Fibroblast of the conjunctiva (primary cell): ENCODE measurements at places on chromosomes 6 and 20.

- DNase-seq, result no peak
Observed at GRCh38 chr6:13560651-13561044, 13.8 kb upstream of the SIRT5 start.

- DNase-seq, result no peak
Observed at GRCh38 chr6:141956046-141956761, 176.5 kb upstream of the GJE1 start.

DNA sequence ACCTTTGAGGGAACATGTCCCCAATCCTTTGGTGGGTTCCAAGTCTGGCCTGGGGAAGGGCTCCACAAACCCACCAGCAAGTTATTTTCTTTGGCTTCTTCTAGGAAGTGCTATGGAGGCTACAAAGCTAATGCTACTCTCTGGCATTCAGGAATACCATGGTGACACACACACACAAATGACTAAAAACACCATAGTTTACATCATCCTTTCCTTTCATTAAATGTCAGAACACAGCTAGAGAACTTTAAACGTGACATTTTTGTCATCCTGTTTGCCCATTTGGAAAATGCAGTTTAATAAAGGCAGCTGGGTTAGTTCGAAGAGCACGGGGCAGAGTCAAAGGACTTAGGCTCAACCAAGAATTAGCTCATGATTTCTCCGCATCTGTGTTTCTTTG is 40.2 kb upstream of the PROKR2 start:
- DNase-seq, result no peak

- DNase-seq, result no peak
Observed at GRCh38 chr6:131816869-131817268, 9.0 kb downstream of the ENPP1 start.

GRCh38 chr6:63486196-63486595 is 86.1 kb upstream of the LOC128125822 start:
- no peak for DNase-seq
